Activated T-helper 17 cell treated with anti-CD3 and anti-CD28 coated beads, Interleukin-2, amount 50 U/mL, for 72 hours (primary cell): ENCODE measurements at places on chromosomes 6 and 20. TPM values are rescaled to one million over a fixed set of nuclear protein-coding genes. Genes with fewer than 3 reads are reported as not detected.

AIF1 gene
- total RNA-seq, result 15.5 TPM

DNA sequence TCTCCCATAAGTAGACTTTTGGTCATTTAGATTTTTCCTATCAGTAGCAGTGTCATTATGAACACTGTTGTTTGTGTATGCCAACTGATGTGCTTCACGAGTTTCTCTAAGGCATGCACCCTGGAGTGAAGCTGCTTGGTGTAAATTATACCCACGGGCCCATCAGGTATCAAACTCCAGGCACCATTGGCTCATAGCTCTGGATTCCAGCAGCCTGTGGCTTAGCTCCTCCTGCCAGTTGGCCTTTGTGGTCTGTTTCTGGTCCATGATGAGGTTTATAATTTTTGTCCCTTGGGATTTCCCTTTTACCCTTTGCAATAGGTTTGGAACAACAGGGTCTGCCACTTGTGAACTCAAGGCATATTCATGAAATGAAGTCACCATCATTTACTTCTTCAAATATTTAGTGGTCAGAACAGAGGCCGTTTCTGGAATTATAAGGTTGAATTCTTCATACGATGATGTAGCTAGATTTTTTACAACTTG, 350.5 kb downstream of the PRL start:
- ATAC-seq, result no peak

DNA sequence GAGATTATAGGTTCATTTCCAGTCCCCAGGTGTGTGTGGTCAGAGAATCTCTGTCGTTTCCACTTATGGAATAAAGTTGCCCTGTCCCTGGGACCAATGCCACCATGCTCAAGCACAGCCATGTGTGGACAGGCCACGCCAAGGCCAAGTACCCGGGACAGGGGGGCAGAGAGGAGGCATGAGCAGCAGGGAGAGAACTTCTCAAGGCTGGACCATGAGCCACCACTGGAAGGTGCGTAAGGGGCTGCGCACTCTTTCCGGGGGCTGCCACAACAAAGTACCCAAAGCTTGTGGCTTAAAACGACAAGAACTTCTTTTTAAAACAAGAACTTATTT, 209.2 kb upstream of the KCNQ5 start:
- no peak for ATAC-seq

DNA sequence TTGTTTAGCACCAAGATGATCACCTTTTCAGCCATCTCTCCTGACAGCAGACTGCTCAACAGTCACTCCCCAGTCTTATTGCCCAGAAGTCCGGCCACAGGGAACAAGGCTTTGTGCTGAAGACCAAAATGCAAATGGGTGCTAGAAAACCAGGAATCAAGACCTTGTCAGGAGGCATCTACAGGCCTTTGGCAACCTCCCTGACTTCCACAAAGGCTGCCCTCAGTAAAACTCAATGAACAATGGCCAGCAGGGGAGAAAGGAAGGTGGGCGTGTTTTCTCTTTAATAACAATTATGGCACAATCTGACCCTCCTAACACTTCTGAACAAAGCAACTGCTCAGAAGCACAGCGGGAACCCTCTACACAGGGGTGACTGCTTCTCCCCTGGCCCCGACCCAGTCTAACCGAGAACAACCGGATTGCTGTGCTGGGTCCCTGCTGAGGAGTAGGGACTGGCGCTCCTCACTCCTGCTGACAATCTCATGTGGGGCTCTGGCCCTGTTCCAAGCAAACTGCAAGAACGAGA, 41.6 kb downstream of the PLCG1 start:
- ATAC-seq, result no peak

VSX1 gene
- not detected for total RNA-seq
